ENCODE measurements at places on chromosomes 6 and 20. TPM values are rescaled to one million over a fixed set of nuclear protein-coding genes. Genes with fewer than 3 reads are reported as not detected.

Gene COL10A1
- under 0.01 TPM for total RNA-seq

Gene SYNDIG1
- 1.2 TPM for total RNA-seq

Gene PACSIN1
- not detected for total RNA-seq

Gene NKX2-2
- not detected for total RNA-seq

Gene PROKR2
- not detected for total RNA-seq

Gene TXLNB
- total RNA-seq = 1.1 TPM

Gene CAGE1
- under 0.01 TPM for total RNA-seq

Gene RIOK1
- total RNA-seq = 12.6 TPM

Gene HLA-DRA
- total RNA-seq = 0.26 TPM

Gene NT5DC1
- total RNA-seq = 11.7 TPM

Gene PBOV1
- total RNA-seq = not detected

Gene IMPG1
- total RNA-seq = not detected

Gene ATAT1
- 4.6 TPM for total RNA-seq

Gene OPRM1
- not detected for total RNA-seq

Gene PRICKLE4
- total RNA-seq = 0.65 TPM

Gene OR12D2
- not detected for total RNA-seq
